ENCODE measurements at places on chromosomes 2 and 18.

DNA sequence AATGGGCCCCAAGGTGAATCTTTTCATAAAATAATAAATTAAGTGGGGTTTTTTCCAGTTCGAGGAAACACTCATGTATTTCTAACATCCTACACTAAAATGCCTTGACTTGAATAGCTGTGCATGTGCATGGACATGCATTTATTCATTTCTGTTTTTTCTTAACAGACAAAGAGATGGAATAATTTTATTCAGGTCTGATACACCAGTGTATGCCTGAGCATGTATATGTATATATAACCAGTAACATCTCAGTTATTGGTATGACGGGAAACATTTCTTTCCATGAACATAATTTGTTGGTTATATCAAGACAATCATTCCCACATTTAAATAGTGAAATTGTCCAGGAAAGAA lies 468.7 kb upstream of the TNP1 start:
- DNase-seq: no peak

DNA sequence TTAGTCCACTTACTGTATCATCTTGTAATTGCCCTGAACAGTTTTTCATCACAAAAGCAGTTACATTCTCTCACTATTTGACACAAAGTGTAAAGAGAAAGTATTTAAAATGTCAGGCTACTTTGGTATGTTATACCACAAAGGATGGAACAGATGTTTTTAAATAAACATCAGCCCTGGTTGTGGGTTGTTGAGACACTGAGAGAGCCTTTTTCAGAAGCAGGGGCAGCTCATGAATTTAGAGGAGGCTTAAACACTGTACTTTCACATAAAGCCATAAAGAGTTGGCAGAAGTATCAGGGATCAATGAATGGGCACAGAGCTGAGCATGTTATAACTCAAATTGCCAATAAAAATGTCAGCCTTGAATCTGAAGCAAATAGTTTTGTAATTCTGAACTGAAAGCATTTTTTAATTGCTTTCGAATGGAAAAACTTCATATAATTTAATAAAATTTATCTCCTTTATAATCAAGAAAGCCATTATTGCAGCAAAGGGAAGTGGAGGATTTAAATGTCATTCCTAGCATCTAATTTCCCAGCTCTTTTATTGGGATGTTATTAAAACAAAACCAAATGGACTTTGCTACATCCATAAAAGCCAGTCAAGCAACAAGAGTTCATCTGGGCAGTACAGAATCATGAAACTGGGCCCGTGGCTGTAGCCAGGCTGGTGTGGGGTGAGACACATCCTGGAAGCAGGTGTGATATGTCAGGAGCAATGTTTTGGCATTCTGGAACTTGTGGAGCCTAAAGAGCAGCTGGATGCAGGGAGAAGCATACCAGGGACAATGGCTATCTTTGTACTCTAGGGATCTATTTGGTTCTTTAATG lies 95.1 kb upstream of the NT5C1B start:
- no peak for DNase-seq

DNA sequence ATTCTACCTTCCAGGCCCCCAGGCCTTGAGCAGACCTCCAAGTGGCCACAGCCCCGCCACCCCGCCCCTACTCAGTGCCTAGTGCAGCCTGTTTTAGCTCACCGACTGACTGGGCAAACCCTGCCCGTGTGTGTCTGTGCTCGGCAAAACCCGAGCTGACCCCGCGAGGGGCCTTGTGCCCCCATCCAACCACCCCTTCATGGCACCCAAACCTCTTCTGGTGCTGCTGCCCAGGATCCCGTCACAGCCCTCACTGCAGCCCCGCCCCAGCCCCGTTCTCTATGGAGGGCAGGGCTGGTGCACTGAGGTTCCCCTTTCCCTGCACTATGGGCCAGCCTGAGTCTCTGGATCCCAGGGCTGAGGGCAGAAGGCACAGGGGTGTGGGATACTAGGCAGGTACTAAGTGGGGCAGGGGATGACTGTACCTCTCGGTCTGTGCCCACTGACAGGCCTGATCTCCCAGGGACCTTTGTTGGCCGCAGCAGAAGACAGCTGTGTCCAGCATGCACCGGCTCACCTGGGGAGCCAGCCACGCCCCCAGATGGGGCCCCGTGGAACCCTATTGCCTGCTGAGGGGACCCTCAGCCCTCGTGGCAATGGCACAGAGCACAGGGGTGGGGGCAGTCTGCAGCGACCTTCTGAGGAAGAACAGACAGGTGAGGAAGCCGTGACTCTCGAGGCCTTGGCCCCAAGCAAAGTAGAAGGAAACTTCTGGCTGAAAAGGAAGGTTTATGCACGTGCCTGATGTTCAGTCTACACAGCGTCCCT lies 69.9 kb upstream of the OTOS start:
- DNase-seq: no peak

DNA sequence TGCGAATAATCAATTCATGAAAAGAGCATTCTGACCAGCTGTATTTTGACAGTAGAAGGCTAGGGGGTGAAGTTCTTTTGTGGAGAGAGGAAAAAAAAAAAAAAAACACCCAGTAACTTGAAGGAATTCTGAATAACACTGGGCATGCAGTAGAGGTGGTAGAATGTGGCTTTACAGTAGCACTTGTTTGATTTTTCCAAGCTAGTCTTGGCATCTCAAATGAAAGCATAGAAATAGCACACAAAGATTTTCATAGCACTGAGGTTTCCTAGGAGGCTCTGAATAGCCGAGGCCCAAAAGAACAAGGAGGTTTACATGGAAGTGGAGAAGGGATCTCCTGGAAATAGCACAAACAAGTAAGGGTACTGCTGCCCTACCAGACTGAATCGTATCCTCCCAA lies 470.2 kb upstream of the CDH20 start:
- DNase-seq: no peak

GRCh38 chr2:191797500-191797899 lies 49.4 kb downstream of the CAVIN2 start:
- peak; percentile 6 for DNase-seq

- no peak for DNase-seq
These were observed 27.7 kb upstream of the AP1S3 start for GRCh38 chr2:223865124-223865523.

DNA sequence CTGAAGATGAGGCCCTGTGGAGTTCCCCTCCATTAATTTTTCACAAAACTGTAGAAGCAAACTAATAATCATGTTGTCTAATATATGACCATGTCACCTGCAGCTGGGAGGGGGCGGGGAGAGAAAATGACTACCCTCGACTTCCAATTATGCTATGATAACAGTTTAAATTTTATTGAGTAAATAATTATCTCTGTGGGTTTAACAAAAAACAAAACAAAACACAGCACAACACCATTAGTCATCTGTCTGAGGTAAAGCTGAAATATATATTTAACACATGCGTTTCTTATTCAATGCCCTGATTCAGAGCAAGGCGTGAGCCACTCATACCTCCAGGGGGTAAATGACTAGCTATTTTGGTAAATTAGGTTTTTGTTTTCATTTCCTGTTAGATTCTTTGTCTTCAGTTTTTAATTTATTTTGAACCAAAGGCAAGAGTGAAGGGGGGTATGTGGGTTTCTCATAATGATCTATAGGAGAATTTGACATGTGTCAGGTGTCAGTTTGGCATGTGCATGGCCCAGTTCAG lies 77.4 kb upstream of the ZCCHC2 start:
- no peak for DNase-seq

DNA sequence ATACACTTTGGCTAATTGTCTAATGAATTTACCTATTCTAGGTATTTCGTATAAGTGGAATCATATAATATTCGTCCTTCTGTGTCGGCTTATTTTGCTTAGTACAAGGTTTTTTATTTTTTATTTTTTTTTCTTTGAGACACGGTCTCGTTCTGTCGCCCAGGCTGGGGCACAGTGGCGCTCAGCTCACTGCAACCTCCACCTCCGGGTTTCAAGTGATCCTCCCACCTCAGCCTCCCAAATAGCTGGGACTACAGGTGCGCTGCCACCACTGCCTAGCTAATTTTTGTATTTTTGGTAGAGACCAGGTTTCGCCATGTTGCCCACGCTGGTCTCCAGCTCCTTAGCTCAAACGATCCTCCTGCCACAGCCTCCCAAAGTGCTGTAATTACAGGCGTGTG lies 38.2 kb downstream of the PCBP1 start:
- no peak for DNase-seq

DNA sequence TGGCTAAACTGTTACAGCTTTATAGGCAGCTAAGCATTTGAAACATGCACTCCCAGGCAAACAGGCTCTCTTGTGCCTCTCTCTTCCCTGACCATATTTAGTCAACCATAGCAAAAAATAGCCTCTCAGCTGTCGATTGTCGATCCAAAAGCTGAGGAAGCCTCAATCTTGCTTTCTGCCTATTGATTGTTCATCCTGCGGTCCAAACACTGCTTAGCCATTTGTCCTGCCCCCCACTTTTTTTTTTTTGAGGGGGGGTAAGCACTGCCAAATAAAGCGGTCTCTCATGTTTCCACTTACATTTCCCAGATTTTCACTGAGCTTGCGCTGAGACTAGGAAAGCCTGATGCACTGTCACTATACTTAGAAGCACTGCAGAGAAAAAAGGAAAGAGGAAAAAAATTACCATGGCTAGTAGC lies 90.8 kb downstream of the MIB1 start:
- DNase-seq: no peak

GRCh38 chr2:140990416-140990815 lies 1140.4 kb downstream of the LRP1B start:
- no peak for DNase-seq

GRCh38 chr2:208311321-208311720 lies 45.3 kb downstream of the PIKFYVE start:
- no peak for DNase-seq

DNA sequence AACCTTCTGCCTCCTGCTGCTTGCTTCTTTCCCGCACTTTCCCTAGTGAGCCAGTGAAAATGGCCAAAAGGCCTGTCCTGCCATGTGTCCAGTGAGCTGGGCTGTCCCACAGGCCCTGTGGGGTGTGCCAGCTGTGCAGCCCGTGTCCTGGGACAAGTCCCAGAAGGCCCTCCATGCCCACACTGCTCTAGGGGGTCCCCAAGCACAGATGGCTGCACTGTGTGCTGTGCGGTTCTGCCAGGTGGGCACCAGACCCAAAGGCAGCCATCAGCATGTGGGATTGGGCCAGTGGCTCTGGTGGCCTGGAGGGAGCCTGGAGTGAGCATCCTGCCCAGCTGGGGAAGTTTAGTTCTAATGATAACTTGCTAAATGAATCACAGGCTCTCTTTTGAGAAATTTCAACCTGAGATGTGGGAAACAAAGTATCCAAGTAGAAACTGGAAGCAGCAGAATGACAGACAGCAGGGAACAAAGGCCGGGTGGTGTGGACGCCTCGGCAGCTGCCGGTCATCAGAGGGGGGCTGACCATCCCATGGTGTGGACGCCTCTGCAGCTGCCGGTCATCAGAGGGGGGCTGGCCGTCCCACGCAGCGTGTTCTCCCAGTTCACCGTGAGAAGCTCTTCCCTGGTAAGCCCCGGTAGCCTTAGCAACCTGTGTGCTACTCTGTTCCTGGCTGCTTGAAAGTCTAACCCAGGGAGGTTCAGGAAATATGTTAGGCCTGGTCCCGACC lies 9.9 kb upstream of the CNDP2 start:
- no peak for DNase-seq

- no peak for DNase-seq
These were observed 1.5 kb downstream of the SPOPL start for GRCh38 chr2:138503087-138503442.

DNA sequence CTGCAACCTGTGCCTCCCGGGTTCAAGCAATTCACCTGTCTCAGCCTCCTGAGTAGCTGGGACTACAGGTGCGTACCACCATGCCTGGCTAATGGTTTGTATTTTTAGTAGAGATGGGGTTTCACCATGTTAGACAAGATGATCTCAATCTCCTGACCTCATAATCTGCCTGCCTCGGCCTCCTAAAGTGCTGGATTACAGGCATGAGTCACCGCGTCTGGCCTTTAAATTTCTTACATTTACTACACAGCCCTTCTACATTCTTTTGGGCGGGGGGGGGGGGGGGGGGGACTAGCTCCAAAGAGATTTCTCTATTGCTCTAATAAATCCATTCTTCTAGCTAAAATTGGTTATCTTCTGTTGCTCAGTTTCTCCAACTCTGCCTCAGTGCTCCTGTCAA lies 964.9 kb upstream of the ACVR2A start:
- DNase-seq: no peak

DNA sequence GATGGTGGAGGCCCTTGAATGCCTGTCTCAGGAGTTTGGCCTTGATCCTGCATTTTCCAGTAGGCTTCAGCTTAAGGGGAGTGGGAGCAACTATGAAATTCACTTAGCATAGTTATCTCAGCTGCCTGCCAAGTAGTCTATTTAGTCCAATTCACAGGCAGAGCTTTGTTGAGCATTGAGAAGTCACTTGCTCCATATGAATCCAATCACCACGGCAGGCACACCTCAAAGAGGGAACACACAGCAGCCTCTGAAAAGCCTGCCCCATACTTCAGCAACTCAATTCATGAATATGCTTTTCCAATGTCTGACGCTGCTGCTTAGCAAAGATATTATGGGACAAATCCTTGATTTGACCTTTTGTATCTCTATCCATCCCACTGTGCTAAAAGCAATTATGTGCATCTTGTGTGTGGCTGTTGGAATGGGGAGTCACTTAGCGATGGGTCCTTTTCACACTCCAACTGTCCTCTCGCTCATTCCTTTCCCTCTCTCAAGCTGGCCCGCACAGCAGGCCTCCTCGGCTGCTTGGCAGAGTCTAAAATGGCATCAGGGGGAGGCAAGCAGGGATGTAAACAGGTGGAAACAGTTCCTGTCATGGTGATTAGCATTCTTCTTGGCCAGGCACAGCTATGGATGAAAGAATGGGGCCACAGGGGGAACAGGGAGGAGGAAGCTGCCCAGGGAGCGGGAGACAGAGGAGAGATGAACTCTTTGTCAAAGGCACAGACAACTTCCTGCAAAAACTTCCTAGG lies 56.0 kb upstream of the LRPPRC start:
- no peak for DNase-seq

- no peak for DNase-seq
These were observed 19.7 kb upstream of the FHL2 start for GRCh38 chr2:105418522-105418921.

DNA sequence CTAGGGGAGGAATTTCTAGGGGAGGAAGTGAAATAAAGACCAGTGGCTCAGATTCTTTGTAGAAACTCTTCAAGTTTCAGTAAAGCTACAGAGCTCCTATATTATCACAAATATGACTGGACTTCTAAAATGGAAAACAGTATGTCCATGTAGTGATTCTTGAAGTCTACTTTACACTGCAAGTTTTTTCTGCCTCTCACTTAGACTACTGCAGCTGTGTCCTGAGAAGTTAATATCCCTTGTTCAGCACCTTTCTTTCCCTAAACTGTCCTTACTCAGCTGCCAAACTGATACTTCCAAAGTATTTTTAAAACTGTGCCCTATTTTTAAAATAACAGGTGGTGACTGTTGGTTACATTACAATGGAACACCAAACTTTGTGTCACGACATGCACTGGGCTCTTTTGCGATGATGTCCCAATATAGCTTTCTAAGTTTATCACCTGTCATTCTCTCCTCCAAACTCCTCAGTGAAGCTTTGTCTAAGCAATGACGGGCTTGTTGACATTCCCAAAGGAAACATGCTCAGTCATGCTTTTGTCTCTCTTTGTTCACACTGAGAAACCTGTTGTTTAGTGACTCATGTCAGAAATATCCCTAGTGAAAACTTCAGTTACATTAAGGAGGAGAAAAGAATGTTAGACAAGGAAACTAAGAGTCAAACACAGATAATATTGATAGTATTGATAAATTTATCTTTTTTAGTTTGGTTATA lies 341.1 kb downstream of the ARL6IP6 start:
- no peak for DNase-seq

GRCh38 chr2:241601841-241602240 lies 35.1 kb downstream of the THAP4 start:
- no peak for DNase-seq
